Peyer's patch (tissue), 4 donors: ENCODE measurements at places on chromosomes 5 and 9.
A peak's percentile ranks its signal among the peaks of the same experiment; 100 is the strongest.

- no peak for DNase-seq
Observed at GRCh38 chr9:83280790-83281189, 217.8 kb upstream of the RASEF start.

GRCh38 chr5:86679529-86679928 lies 61.8 kb downstream of the COX7C start:
- no peak for DNase-seq

GRCh38 chr9:131043087-131043486 lies 34.1 kb downstream of the LAMC3 start:
- no peak for DNase-seq

GRCh38 chr9:38003230-38003629 lies 65.8 kb downstream of the SHB start:
- DNase-seq: no peak

- DNase-seq: no peak
Observed at GRCh38 chr9:120909904-120910303, 16.7 kb downstream of the TRAF1 start.

DNA sequence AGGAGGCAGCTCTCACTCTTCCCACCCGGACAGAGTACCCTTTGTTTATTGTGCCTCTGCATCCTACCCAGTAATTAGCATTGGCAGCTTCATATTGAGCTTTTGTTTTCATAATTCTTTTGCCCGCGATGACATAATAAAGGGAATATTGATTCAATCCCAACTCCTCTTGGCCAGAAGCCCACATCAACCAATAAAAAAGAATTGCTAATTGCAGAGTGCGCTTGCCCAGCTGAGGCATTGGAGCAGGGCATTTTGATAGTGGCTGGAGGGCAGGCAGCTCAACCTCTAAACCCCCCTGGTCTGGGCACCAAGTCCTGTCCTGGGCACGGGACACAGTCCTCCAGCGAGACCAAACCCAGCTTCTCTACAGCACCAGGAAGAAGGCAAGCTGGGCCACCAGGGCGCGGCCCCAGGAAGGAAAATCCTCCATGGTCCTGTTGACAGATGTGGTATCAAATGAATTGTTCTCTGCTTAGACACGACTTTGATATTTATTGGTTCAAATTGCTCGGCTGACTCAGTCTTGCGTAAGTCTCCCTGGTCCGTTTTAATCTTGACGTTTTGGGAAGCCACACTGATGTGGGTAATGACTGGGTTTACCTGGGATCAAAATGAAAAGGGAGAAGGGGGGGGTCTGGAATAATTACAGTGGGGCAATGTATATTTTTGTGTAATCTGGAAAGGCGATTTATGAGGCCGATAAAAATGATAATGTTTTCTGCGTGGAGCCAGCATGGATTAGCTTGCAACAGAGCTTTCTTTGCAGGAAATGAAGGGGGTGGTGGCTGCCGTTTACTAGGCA lies 220.7 kb upstream of the MSX2 start:
- DNase-seq: no peak

DNA sequence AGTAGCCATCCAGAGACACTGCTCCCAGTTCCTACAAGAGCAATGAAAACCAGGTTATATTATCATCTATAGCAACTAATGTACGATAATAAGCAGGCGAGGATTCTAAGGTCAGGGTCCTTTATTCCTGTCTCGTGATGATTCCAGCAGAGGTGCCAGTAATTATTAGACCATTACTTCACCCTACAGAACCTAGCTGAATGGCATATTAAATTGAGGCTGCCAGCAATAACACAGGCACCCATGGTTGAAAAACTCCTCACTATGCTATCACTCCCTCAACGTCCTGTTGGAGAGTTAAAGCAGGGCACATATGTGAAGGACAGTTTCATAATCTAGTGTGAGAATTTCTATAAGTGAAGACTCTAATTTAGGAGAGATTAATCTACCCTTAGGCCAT lies 29.7 kb downstream of the DCAF12 start:
- DNase-seq: no peak

- DNase-seq: no peak
Observed at GRCh38 chr9:69326261-69326660, 1.2 kb downstream of the ENTREP1 start.

GRCh38 chr5:43281840-43282658 lies 31.2 kb downstream of the HMGCS1 start:
- no peak for DNase-seq

DNA sequence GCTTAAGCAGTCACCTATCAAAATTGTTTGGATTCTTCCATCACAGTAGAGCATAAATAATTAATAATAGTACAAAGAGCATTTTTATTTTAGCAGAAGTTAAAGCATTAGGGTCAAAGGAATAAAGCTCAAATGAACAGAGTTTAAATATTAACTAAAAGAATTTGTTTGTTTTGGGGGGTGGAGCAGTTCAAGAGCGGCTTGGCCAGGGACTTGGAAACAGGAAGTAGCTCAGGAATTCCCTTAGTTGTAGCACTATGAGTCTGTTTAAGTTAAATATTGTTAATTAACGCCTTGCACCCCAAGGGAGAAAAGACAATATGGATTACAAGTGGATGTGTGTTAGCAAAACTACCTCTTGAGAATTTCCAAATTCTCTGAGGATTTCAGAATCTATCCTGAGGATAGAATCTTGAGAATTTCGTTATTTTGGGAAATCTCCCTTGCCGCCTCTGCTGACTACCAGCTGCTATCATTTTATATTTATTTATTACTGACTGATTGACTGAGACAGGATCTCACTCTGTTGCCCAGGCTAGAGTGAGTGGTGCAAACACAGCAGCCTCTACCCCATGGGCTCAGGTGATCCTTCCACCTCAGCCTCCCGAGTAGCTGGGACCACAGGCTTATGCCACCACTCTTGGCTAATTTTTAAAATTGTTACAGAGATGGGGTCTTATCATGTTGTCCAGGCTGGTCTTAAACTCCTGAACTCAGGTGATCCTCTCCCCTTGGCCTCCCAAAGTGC lies 96.7 kb upstream of the CHD1 start:
- no peak for DNase-seq

- no peak for DNase-seq
Observed at GRCh38 chr9:131019388-131020239, 10.6 kb downstream of the LAMC3 start.

- DNase-seq: no peak
Observed at GRCh38 chr5:176415240-176415951, 943 bp downstream of the CLTB start.

GRCh38 chr5:68848091-68848490 lies 245.7 kb upstream of the SLC30A5 start:
- no peak for DNase-seq

DNA sequence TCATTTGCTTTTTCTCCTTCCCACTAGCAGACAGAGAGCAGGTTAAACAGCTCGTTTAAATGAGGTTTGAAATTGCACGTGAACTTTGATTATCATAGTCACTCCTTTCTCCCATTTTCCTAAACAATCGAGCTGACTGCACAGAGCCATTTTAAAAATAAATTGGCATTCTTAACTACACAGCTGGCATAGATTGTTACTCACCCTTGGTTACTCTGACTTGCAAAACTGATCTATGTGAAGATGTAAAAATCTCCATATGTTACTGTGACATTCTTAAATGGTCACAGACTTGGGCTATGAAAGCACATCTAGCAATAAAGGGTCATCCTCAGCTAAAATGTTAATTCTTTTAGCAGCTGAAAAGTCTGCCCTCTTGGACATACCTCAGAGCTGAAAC lies 368.5 kb downstream of the DTWD2 start:
- no peak for DNase-seq

DNA sequence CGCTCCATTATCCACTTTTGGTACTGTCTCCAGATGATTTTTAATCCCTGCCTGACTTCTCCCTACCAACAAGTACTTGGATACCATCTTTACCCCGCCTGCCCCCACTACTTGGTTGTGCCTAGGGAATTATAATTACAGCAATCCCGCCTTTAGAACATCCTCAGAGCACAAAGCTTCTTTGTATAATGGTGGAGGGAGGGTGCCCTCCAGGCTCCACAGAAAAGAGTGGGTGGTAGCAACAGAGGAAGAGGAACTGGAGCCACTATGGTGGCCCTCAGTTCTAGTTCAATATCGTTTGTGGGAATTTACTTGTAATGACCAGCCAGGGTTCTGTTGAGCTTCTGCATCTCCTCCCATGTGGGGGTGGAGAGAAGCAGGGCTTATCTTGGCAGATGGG lies 79.0 kb upstream of the RNF38 start:
- DNase-seq: no peak

- DNase-seq: no peak
Observed at GRCh38 chr9:124035001-124035650, 23.6 kb downstream of the LHX2 start.

- no peak for DNase-seq
Observed at GRCh38 chr9:99556998-99557397, 264.7 kb upstream of the NR4A3 start.

DNA sequence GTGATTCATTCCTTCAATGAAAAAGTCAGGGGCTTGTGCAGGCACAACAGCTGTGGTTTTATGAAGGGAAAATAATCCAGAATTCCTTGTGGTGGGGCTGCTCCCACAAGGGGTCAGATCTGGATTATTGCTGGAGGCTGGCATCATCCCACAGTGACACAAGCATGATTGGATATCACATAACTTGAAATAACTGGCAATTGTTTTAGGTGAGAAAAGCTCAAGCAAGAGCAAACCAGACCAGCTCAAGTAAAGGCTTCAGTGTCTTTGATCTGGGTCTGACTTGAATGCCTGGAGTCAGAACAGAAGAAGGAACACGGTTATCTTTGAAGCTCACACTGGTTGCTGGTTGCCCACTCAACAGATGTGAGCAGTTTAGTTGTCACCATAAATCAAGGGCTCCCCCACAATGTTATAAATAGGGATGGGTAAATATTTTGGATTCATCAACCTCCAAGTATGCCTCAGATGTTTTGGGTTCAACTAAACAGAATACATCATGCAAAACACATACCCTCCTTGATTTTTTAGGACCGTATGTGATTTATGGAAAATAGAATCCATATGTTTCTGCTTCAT lies 3.1 kb upstream of the ZNF474 start:
- DNase-seq: no peak

GRCh38 chr5:135041145-135041587 lies 7.1 kb upstream of the PITX1 start:
- no peak for DNase-seq

- DNase-seq: no peak
Observed at GRCh38 chr9:78967596-78968217, 604.1 kb upstream of the TLE4 start.

GRCh38 chr5:58300346-58300895 lies 159.5 kb downstream of the PLK2 start:
- no peak for DNase-seq

DNA sequence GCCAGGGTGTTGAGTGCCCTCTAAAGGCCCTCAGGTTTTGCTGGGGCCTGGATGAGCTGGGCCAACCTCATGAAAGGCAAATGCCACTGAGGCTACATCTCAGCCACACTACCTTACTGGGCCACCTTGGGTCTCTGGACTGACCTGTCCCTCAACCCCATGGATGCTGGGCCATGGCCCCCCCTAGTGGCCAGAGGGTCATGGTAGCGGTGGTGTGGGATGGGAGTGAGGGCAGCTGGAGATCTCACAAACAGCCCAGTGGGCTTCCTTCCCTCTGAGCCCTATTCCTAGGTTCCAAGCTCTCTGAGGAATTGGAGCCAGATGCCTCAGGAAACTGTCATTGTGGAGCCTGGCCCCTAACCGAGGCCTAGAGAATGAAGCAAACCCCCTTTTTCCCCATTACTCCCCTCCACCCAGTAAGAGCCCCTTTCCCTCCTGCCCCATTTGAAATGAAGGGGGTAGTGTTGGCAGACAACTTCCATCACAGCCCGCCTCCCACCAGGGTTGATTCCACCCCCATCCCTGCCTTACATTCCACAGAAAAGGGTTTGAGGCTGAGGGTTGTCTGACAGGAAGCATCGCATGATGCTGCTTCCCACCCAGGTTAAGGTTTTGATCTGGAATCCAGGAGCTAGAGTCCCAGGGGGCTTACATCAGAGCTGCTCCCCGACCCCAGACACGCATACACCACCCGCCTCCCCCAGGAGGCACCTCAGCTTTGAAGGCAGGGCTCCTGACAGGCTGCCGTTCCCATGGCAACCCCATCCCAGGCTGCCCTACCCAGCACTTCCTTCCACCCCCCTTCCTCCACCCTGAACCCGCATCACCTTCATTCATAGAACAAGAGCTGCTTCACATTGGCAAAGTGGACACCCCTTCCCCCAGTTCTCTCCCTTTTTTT lies 63.9 kb downstream of the PCDH1 start:
- DNase-seq: peak; percentile 68

- no peak for DNase-seq
Observed at GRCh38 chr9:130672466-130672865, 8.1 kb downstream of the PRDM12 start.

- DNase-seq: no peak
Observed at GRCh38 chr5:112581811-112582320, 155.8 kb upstream of the APC start.
